ENCODE measurements at places on chromosomes 2 and 18.

- no peak for DNase-seq
Measured at GRCh38 chr2:39512941-39513340, 75.9 kb upstream of the MAP4K3 start.

DNA sequence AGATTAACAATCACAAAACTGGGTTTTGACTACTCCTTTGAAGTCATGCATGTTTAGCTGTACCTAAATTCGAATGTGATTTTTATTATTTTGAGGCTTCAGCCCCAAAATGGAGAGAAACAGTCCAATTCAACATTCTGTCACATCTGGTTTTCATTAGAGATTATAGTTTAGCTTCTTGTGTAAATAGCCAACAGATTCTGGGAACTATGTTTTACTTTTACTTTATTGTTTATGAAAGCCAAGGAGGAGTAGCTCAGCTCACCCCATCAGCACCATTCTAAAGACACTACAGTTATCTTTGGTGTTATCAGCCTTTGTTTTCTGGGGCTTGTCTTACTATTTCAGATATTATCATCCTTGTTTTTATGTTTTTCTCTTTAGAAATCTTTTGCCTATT is 465.0 kb upstream of the CWC22 start:
- no peak for DNase-seq

DNA sequence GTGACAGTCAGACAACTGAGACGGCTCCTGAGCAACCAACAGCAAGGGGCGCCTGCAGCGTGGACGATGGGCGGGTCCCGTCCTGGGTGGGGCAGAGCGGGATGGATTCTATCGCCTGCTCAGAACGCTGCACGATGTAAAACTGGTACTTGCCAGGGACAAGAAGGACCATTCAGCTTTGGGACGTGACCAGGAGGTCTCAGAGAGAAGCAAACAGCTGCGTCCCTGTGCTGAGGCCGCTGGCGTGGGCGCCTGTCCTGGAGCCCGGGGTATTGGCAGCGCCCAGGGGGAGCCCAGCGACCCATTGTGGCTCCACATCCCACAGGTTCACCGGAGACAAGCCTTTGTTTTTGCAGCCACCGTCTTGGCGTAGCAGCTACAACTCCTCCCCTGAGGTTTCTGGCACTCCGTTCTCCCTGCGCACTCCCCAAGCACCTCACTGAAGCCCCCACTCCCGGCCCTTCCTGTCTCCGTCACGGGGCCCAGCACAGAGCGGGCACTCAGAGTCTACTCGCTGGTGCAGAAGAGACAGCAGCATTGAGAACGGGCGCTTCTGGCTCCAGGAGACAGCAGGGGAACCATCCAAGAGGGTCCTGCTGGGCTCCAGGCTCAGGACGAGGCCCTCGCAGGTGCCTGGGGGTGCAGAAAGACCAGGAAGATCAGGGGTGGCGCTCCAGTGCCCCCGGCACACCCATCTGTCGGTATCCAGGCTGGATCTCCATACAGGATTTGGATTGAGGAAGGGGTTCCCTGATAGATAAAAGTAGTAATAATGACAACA is 22.1 kb upstream of the KCNG2 start:
- no peak for DNase-seq

DNA sequence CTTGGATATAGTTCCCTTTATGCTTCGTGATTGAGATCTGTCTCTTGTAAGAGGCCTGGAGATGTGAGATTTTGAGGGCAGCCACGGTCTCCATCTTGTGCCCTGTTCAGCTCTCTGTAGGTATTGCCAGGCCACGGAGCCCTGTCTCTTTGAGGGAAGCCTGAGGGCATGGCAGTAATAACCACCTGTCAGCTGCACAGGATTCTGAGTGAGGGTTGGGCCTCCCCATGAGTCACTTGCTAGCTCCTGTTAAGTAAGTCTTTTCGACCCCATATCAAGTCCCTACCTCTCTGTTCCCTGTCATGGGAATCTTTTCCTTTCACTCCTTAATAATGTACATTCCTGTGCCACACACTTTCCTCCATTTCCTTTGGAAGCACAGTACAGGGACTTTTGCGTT is 20.4 kb downstream of the LYPD6B start:
- no peak for DNase-seq

GRCh38 chr18:7169601-7170000 is 52.0 kb upstream of the LAMA1 start:
- no peak for DNase-seq

GRCh38 chr2:133726973-133727372 is 158.7 kb upstream of the NCKAP5 start:
- DNase-seq, result no peak

- no peak for DNase-seq
Measured at GRCh38 chr2:39584283-39584965, 81.3 kb upstream of the TMEM178A start.

DNA sequence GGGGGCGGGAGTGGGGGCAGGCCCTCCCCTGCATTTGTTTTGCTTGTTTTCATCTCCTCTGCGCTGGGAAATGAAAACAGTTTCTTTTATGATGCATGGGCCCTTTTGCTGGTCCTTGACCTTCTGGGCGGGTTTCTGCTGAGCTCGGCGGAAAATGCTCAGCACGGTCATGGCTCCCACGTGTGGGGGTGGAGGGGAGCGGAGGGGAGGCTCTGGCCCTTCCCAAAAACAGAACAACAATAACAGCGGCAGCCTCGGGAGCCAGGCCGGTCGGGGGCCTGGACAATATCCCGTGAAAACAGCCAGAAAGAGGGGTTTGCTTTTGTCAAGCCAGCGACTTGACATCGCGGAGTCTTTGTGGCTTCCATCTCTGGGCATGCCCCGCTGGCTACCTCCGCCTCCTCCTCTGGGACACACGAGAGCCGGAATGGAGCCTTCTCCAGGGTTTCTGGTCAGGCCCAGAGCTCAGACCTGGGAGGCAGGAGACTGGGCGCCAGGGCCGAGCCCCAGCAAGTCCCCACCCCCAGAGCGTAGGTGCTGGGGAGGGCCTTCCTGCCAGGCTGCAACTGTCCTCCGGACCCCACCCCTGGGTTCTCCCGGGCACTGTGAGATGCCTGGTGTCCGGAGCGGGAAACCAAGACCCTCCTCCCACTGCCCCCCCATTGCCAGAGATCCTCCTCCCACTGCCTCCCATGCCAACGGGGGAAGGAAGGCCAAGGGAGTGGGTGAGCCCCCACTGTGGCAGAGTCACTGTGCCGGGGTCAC is 35.9 kb upstream of the SNED1 start:
- no peak for DNase-seq
